ENCODE measurements at places on chromosomes 7 and 10.

DNA sequence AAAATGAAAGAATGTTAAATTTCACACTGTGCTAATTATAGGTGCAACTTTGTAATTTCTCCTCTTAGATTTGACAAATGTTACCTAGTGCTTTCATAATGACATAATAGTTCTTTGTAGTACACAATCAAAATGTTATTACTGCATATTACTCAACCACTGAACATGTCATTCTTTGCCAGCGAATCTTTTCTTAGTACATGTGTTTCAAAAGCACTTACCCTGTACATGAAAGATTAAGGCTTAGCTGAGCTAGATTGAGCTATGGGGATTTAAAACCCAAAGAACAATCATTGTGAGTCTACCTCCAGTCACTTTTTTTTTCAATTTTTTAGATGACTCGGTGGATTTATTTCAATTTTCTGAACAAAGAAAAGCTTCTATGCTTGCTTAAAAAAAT is 123.5 kb upstream of the FERD3L start:
- DNase-seq, result no peak

DNA sequence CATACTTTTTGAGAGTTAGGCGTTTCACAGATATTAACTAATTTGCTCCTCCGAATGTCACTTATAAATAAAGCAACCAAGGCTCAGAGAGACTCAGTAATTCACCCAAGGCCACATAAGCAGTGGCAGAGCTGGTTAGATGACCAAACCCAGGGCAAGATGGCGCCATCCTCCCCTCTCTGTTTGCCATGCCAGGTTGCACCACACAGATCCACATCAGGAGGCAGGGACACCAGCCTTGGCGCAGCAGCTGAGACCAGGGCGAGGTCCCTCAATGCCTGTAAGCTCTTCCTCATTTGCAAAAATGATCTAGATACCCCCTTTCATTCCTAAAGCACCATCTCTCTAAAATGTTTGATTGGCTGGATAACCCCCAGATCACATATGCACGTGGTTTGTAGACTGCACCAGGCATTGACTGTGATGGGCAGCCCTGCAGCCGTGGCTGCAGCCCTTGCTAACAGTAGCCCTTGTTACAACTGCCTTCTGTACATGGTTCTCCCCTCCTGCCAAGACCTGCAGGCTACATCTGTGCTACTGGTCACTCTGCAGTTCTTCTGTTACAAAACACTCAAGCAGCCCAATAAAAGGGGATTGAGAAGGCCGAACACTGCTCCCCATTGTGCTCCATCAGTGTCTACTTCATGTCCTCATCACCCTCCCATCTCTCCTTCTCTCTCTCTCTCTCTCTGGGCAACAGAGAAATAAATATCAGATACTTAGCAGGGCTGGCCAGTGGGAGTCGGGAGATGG is 298.6 kb downstream of the PRPF18 start:
- DNase-seq, result no peak

GRCh38 chr10:56142092-56142728 is 218.8 kb downstream of the ZWINT start:
- no peak for DNase-seq

- DNase-seq, result no peak
These were observed 188.7 kb downstream of the DNAJC1 start for GRCh38 chr10:21814866-21815265.

DNA sequence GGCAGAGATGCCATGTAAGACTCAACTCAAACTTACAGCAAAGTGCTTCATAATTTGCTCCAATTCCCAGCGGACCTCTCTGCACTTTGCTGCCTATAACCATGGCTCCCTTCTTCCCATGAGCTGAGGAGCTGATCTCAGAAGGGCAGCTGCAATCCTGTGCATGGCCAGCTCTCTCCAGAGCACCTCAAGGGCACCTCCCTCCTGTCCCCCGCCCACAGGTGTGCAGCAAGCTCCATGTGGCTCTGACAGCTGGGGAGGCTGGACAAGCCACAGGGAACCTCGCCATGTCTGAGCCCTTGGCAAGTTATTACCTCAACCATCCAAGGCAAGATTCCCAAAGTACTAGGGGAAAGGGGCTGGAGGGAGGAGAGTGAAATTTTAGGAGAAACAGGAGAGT is 61.1 kb upstream of the DDC start:
- DNase-seq, result no peak

DNA sequence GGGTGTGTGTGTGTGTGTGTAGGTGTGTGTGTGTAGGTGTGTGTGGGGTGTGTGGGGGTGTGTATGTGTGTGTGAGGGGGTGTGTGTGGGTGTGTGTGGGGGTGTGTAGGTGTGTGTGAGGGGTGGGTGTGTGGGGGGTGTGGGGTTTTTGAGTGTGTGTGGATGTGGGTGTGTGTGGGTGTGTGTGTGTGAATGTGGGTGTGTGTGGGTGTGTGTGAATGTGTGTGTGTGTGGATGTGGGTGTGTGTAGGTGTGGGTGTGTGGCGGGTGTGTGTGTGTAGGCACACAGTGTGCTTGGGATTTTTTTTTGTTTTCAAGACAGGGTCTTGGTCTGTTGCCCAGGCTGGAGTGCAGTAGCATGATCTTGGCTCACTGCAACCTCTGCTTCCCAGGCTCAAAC is 36.8 kb upstream of the TCF7L2 start:
- DNase-seq, result no peak

- DNase-seq, result no peak
These were observed 201.5 kb upstream of the GNAI1 start for GRCh38 chr7:79933144-79933543.

Data from renal cortical epithelial cell (primary cell).